Activated CD4-positive, alpha-beta T cell treated with anti-CD3 and anti-CD28 coated beads for 48 hours (primary cell): ENCODE measurements at places on chromosomes 11 and 22.

DNA sequence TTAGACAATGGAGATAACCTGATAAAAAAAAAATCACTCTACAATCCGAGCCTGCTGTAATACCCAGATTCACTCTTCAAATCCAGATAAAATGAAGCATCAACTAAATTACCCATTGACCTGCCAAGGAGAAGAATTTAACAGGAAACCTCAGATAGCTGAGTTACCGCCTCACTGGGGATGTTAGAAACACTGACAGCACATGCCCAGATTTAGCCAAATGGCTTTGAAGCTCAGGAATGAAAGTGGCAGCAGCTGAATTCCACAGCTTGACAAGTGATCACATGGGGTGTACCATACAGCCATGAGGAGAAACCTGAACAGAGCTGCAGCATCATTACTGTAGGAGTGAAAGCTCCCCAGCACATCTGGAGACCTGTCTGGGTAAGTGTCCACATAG is 807.6 kb downstream of the DLG2 start:
- no peak for DNase-seq

- no peak for DNase-seq
These were observed 45.4 kb upstream of the GLYATL1 start for GRCh38 chr11:58893899-58894298.

- no peak for DNase-seq
These were observed 13.6 kb upstream of the SLC25A18 start for GRCh38 chr22:17549655-17550054.

- no peak for DNase-seq
These were observed 15.0 kb downstream of the KCNE3 start for GRCh38 chr11:74452366-74452765.

GRCh38 chr11:12842933-12843636 is 166.0 kb upstream of the RASSF10 start:
- no peak for DNase-seq

GRCh38 chr11:116446048-116446941 is 326.5 kb downstream of the BUD13 start:
- DNase-seq: no peak

DNA sequence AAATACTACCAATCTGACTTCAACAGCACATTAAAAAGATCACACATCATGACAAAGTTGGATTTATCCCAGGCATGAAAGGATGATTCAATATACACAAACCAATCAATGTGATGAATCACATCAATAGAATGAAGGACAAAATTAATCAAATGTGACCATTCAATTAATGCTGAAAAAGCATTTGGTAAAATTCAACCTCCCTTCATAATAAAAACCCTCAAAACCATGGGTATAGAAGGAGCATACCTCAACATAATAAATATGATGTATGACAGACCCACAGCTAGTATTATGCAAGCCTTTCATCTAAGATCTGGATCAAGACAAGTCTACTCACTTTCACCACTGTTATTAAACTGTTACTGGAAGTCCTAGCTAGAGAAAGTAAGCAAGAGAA is 921.7 kb upstream of the RAG2 start:
- no peak for DNase-seq

DNA sequence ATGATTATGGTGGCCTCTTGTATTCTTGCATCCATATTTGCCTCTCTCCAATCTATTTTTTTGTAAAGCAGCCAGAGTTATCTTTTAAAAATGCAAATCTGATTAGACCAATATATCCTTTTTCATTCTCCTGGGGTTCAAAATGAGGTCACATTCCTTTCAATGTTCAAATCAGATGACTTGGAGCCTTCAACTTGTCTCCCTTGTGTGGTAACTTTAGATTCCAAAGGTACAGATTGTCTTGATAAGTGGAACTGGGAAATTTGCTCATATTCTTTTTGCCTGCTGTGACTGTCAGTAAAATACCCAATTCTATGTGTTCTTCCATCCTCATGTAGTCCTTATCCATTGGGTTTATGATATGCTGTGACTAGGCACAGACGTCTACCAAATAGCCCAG is 15.1 kb upstream of the CAPRIN1 start:
- DNase-seq: no peak

DNA sequence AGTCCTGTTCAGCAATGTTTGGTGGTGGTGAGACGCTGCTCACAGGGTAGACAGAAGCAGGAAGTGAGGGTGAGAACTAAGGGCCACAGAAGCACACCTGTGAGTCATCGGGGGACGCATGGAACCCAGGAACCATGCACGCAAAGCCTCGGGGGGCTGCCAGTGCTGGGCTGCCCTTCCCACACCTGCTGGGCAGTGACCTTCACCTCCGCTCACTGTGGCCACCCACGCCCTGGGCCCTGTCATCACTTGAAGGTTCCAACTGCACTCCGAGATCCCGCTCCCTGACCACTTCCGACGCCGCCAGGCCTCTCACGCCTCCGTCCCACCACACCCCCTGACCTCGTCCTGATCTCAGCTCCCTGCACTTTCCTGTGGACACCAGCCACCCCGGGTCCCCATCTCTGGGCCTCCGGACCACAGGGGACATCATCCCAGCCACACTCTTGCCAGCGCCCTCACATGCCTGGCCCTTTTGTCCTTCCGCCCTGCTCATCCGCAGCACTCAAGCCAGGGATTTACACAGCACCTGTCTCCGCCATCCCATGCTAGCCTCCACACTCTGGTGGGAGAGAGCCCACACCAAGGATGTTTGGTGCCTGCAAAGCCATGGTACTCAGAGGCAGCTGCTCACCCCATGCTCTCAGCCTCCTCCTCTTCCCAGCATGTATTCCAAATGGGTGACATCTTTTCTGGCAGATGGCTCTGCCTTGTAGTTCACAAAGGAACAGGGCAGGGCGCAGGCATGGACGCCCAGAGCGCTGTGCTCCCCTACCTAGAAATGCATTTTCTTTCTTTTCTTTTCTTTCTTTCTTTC is 23.1 kb upstream of the ATXN10 start:
- DNase-seq: no peak

DNA sequence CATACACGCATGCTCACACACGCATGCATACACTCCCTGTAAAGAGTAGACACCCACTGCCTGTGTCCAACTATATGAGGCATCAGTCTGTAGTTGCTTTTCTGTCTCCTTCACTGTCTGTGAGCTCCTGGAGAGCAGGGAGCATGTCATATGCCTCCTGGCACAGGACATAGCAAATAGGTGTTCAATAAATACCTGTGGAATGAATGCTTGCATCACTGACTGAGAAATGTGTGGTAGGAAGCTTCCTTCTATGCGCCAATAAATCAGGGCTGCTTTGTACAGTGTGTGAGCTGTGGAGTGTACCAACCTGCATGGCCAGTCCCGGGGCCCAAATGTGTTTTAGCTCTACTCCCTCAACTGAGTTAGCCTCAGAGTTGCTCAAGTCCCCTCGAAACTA is 37.2 kb upstream of the NAV2 start:
- no peak for DNase-seq

GRCh38 chr11:81673001-81673400 is 1060.7 kb downstream of the FAM181B start:
- DNase-seq: no peak

DNA sequence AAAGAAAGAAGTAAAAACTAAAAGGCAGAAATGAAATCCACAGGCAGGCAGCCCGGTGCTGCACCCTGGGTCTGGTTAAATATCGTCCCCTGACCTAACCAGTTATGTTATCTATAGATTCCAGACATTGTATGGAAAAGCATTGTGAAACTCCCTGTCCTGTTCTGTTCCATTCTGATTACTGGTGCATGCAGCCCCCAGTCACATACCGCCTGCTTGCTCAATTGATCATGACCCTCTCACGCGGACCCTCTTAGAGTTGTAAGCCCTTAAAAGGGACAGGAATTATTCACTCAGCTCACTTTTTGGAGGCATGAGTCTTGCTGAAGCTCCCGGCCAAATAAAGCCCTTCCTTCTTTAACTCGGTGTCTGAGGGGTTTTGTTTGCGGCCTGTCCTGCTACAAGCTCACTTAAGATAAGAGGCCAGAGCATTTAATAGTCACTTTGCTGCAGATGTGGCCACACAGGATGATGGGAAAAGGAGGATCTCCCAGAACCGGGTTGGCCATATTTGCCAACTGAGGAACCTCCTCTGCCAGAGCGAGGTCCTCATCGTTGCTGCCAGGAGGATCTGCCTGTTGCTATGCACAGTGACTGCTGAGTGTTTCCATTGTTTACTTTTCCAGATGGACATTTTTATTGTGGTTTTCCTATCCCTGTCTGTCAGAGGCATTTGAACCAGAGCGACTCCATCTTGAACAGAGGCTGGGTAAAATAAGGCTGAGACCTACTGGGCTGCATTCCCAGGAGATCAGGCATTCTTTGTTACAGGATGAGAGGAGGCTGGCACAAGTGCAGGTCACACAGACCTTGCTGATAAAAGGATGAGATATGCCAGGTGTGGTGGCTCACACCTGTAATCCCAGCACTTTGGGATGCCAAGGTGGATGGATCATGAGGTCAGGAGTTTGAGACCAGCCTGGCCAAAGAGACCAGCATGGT is 10.2 kb downstream of the C11orf96 start:
- no peak for DNase-seq
